ENCODE measurements at places on chromosomes 5 and 9. TPM values are rescaled to one million over a fixed set of nuclear protein-coding genes. Genes with fewer than 3 reads are reported as not detected.

Gene ZNF300
- 1.0 TPM for total RNA-seq

Gene UNC13B
- total RNA-seq = 0.94 TPM

Gene PDZD2
- 0.64 TPM for total RNA-seq

Gene PCDHGB6
- 0.26 TPM for total RNA-seq

Gene SHC3
- total RNA-seq = not detected

Gene SHISAL2B
- total RNA-seq = not detected

Gene DIPK1B
- not detected for total RNA-seq

Gene PCDHGA7
- total RNA-seq = 0.44 TPM

Gene ELOVL7
- total RNA-seq = not detected

Gene LRSAM1
- 30.5 TPM for total RNA-seq

Gene MED22
- total RNA-seq = 42.8 TPM

Gene MARCHF11
- total RNA-seq = not detected

Gene ANXA2R
- 47.8 TPM for total RNA-seq

Gene IFNA21
- not detected for total RNA-seq

Gene GLRA1
- not detected for total RNA-seq
